AG04449 (cell line): ENCODE measurements at places on chromosomes 11 and 22.
A peak's percentile ranks its signal among the peaks of the same experiment; 100 is the strongest.

DNA sequence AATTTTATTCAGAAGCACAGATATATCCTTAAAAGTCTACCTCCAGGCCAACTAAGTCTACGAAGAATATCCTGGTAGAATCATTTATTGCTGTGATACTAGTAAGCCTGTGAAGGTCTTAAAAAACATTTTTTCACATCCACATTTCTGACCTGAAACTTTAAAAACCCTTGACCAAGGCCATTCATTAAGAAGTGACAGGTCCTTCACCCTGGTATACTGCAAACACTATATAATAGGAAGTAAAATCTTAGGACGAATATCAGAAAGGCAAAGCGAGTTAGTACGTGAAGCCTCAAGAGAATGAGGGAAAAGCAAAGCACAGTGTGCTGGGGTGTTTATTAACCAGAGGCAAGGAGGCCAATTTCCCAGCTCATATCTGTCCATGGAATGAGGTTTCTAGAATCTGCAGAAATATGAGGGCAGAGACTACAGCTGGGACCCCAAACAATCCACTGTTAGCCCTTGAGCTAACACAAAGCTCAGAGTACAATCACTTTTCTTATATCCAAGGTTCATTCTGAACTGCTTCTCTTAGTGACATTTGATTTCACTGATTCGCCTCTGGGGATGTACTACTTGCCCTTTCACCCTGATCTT is 71.0 kb downstream of the AMBRA1 start:
- DNase-seq, result no peak

- no peak for DNase-seq
These were observed 162.8 kb downstream of the RAB38 start for GRCh38 chr11:88012456-88012855.

DNA sequence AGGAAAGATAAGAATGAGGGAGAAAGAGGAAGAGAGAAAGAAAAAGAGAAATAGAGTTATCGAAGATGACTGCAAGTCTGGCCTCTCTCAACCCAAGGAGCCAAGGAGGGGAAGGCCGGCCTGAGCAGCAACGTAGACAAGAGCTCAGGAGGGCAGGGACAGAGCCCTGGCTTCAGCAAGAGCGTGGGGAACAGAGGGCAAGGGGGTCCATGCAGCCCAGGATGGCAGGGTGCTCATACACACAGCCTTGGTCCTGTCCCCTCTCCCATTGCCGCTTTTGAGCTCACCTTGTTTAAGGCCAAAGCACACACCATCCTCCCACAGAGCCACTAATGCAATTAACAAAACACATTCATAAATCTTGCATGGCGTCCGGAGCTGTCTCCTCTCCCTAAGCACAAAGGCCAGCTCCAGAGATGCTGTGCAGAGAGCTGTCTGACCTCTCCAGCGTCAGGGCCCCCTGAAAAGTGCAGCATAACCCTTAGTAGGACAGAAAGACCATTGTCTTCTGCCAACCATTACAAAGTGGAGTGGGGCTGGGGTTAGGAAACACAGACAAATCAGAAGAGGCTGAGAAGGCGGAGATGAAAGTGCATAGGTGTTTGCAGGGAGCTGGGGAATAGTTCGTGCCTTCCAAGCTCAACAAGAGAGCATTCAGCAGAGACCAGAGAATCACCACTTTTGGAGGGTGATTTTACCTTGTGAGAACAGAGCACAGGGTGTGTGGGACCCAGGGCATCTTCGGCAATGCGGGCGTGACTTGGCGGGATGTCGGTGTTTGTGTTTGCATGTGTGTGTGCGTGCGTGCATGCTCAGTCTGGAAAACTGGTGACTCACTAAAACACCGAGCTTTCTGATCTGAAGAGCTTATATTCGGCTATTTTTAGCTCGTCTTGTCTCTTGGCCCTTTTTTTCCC is 28.2 kb upstream of the JAM3 start:
- peak; percentile 54 for DNase-seq

GRCh38 chr11:44839458-44840084 is 111.1 kb downstream of the TP53I11 start:
- no peak for DNase-seq

DNA sequence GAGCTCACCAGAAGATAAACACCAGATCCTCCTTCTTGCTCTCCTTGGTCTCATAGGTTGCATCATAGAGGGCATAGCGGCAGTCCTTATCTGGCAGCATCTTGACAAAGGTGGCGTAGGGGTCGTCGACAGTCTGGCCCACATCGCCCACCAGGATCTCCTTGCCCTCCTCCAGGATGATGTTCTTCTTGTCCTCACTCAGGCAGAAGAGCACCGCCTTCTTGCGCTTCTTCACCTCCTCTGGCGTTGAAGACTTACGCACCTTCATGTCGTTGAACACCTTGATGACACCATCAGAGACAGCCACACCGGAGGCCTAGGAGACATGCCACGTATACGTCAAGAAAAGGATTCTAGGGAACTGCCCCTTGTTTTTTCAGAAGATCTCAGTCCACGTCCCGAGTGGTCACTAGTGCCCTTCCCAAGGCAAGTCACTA is 2.0 kb downstream of the CFL1 start:
- DNase-seq, result no peak

- DNase-seq, result no peak
These were observed 24.8 kb downstream of the NARS2 start for GRCh38 chr11:78549624-78550409.

DNA sequence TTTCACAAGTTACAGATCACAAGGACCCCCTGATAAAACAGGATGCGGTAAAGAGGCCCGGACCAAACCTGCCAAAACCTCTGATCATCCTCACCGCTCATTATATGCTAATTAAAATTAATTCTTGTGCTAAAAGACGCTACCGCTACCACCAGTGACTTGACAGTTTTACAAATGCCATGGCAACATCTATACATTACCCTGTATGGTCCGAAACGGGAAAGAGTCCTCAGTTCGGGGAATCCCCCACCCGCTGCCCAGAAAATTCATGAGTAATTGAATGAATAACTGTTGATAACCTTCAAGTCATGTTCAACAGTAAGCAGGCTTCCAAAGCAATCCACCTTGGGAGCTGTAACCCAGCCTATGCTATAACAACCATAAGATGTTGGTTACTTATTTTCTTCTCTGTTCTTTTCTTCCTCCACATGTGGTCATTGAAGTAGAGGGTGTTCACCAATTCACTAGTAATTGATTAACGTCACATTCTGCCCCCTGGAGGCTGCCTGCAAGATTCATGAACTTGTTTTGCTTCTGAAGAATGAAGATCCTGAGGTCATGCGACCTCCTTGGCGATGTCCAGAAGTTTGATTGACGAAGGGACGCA is 20.6 kb downstream of the APOBEC3H start:
- DNase-seq, result no peak

- DNase-seq, result no peak
These were observed 114.1 kb upstream of the TBCEL start for GRCh38 chr11:120909676-120910416.

DNA sequence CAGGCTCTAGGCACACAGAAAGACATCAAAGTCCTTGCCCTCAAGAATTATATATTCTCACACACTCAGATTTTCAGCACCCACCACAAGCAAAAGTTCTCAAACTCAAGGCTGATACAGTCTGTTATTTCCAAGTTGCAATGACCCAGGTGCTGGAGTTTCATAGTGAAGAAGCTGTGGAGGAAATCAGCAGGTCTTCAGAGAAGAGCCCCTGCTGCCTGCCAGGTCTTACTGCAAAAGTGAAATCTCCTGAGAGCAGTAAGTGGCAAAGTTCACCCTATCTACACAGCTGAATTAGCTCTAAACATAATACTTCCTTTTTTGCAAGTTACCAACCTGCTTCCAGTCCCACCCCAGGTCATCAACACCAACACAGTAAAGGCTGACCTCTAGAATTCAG is 64.6 kb downstream of the RPL27A start:
- no peak for DNase-seq

DNA sequence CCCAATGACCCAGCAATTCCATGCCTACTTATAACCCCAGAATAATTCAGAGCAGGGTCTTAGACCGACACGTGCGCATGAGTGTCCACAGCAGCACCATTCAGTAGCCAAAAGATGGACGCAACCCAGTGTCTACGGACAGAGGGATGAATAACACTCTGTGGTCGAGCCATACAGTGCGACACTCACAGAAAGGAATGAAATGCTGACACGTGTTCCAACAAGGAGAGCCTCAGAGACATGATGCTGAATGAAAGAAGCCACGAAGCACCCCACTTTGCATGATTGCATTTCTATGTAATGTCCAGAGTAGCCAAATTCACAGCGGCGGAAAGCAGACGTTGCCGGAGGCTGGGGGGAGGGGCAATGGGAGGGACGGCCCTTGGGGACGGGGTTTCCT is 134.4 kb downstream of the CTTN start:
- DNase-seq, result no peak

DNA sequence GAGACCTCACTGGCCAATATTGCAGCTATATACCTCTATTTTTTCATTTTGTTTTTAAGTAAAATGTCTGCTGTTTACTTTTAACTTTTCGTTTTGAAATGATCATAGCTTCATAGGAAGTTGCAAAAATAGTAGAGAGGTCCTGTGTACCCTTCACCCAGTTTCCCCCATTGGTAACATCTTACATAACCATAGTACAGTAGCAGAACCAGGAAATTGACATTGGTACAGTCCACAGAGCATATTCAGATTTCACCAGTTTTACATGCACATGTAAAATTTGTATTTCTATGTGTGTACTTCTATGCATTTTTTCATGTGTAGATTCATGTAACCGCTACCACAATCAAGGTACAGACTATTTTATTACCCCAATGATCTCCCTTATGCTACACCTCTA is 3.8 kb downstream of the AMOTL1 start:
- no peak for DNase-seq

GRCh38 chr11:79507706-79508105 is 66.9 kb upstream of the TENM4 start:
- no peak for DNase-seq

DNA sequence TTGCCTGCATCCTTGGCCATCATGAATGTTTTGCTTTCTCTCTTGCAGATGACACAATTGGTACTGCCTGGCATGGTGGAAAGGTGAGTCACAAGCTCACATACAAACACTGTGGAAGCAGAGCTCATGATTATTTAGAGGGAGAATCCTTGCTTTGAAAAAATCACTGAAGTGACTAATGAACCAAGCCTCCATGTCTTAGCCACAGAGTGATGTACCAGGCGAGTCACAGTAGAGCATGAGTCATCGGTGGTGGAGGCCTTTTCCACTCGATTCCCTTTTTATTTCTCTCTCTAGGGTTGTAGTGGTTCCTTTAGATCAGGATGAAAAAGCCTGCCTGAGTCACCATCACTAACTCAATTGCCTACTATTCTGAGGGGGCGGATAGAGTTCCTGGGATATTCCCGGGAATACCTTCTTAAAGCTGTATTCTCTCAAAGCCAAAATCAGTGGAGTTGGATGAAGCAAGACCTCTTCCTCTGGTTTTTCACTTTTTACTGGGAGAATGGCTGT is 49.6 kb upstream of the ALKBH3 start:
- DNase-seq, result peak; percentile 99

GRCh38 chr11:9265211-9266131 is at the start of gene DENND5A:
TSS of gene DENND5A (minus strand) at chr11:9265350. CDS start at chr11:9265069, 281 bp downstream.
- peak; percentile 26 for DNase-seq

DNA sequence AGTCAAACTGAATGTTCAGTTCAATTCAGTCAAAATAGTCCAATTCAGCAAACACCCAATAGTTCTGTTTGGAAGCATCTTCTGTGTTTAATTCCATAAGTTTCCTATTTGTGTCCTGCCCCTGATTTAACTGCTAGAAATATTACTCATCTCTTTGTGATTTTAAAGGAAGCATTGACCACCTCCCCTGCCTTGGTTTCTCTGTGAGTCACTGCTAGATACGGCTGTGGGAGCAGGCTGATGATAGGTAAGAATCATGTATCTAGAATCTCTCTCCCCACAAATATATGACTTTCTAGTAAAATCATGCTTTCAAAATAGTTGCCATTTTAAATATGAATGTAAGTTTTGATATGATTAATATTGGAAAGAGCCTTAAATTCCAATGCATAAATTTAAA is 888.5 kb downstream of the NTM start:
- DNase-seq, result peak; percentile 10

- no peak for DNase-seq
These were observed 24.1 kb upstream of the FAM181B start for GRCh38 chr11:82757660-82758357.

GRCh38 chr11:80542704-80543103 is 1101.9 kb upstream of the TENM4 start:
- no peak for DNase-seq

DNA sequence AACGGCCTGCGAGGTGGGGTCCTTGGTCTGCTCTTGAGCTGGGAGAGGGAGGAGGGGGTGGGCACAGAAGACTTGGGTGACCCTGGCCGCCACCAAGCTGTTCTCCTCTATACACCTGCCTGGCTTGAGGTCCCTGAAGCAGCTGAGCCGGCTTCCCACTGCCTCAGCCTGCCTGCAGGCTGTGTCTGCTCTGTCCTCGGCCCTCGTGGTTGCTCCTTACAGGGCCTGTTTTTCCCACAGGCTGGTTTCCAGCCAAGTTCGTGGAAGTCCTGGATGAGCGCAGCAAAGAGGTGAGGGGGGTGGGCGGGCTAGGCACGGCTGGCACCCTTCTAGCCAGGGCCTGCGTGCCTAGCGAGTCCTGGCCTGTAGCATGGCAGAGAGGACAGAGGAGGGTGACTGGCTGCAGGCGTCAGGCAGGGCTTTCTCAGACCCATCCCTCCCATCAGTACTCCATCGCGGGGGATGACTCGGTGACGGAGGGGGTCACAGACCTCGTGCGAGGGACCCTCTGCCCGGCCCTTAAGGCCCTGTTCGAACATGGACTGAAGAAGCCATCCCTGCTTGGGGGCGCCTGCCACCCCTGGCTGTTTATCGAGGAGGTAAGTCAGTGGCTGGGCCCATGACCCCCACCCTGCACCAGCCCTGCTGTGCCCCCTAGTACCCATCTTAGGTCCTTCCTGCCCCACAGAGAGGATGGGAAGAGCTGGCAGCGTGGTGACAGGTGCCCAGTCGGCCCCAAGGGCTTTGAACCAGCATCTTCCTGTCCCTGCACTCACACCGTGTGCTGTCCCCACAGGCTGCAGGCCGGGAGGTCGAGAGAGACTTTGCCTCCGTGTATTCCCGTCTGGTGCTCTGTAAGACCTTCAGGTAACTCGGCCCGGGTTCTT is 37.7 kb downstream of the SGSM3 start:
- DNase-seq, result no peak

GRCh38 chr11:84211896-84212295 is 925.7 kb upstream of the CCDC90B start:
- DNase-seq, result no peak

GRCh38 chr11:119476666-119477331 is 53.8 kb upstream of the THY1 start:
- no peak for DNase-seq

DNA sequence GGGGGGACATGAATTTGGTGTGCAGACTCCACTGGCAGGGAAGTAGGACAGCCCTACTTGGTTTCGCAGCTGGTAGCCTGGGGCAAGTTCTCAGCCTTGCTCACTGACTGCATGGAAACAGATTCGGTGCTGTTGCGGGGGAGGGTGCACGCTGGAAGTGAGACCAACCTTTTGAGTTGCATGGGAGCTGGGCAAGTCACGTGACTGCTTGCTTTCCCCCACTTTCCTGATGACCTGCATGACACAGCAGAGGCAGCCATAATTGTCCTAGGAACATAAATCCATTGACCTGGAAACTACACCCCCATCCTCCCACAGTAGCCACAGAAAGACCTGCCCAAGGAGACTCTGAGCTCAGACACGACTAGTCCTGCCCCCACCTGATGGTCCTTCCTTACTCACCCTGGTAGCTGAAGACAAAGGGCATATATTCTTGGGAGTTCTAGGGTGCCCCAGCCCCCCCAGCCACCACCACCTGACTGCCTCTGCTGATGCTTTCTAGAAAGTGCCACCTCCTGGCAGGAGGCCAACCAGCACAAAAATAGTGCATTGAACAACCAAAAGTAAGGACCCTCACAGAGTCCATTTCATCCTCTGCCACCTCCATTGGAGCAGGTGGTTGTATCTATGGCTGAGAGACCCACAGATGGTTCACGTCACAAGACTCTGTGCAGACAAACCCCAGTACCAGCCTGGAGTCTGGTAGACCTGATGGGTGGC is 4.1 kb upstream of the HBG2 start:
- DNase-seq, result no peak
